ENCODE measurements at places on chromosomes 3 and 15.

DNA sequence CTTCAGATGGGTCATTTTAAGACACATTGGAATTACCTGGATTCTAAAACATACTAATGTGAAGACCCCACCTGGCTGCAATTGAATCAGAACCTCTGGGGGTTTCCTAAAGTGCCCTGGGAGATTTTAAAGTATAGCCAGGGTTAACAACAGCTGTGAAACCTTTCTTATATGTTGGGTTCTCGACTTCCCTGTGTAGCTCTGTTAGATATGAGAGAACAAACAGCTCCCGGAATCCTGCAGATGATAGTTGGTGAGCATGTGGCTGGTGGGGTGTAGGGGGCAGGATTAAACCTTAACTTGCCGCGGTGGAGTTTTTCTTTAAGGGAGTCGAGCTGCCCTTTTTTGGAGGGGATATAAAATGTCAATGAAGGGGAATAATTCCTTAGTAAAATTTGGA is 12.1 kb downstream of the PLCL2 start:
- DNase-seq = no peak

GRCh38 chr3:169965562-169966427 is 812 bp upstream of the SEC62 start:
- DNase-seq = no peak

GRCh38 chr15:88906130-88906529 is 7.0 kb downstream of the MFGE8 start:
- DNase-seq = no peak

GRCh38 chr15:88653200-88654064 is 14.6 kb downstream of the ISG20 start:
- no peak for DNase-seq

DNA sequence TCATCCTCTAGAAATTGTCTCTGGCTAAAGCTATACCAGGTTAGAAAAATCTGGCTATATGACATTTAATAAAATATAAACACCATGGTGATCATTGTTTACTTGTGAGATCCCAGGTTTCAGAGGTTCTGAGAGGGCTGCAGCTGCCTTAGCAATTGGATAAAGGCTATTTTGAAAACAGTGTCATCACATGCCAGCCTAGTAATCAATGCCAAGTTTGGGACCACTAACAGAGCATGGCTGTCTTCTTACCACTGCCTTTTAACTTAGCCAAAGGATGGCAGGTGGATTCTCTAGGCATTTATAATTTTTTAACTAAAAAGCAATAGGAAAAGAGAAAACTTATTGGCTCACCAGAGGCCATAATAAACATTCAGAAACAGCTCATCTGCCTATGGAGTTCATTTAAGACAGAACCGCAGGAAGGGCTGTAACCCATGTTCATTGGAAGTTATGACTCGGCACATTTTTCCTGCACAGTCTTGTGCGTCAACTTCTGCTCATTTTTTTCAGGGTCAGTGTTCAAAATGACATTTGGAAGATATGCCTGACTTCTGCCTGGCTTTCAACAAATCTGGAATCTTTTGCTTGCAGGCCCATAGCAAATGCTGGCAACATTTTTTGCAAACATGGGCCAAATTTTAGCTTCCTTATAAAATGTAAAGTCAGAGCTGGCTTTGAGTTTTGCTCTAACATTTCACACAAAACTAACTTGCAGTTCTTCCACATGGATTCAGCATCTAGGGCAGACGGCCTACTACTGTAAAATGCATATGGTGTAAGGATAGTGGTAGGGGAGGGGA is 476.0 kb upstream of the TBL1XR1 start:
- no peak for DNase-seq

- no peak for DNase-seq
Measured at GRCh38 chr3:15387171-15387581, 40.2 kb downstream of the METTL6 start.

GRCh38 chr3:168864107-168865021 is 768.6 kb upstream of the GOLIM4 start:
- DNase-seq = no peak

DNA sequence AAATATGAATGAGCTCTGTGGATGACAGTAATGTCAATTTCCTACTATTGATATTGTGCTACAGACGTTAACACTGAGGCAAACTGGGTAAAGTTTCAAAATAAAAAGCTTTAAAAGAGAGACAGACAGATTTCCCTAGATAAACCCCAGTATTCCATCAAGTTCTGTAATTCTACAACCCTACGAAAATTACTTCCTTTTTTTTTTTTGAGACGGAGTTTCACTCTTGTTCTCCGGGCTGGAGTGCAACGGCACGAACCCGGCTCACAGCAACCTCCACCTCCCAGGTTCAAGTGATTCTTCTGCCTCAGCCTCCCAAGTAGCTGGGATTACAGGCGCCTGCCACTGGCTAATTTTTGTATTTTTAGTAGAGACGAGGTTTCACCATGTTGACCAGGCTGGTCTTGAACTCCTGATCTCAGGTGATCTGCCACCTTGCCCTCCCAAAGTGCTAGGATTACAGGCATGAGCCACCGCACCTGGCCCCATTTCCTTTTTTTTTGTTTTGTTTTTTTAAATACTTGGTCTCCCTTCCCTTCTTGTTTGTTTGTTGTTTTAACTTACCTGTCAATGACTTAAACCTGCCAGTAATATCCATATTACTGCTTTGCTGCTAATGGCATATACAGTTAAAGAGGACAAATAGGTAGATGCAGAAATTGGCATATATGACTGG is 57.2 kb downstream of the CBLB start:
- DNase-seq = no peak

GRCh38 chr3:140338916-140339315 is 338.9 kb upstream of the TRIM42 start:
- no peak for DNase-seq

DNA sequence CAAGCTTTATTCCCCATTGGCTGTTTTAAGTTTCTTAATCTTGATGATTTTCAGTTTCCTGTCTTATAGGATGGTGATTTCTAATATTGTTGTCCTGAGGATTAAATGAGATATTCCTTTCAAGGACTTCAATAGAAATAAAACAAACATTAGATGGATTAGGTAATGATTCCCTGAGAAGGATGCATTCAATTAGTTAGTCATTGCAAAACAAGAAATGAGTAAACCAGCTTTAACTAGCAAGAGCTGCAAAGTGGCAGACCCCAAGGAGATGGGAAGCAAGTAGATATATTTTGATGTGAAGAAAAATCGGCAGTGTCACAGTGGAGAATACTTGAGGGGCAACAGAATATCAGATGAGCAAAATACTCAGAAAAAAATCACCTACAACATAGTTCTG is 849.1 kb downstream of the TUSC7 start:
- no peak for DNase-seq

DNA sequence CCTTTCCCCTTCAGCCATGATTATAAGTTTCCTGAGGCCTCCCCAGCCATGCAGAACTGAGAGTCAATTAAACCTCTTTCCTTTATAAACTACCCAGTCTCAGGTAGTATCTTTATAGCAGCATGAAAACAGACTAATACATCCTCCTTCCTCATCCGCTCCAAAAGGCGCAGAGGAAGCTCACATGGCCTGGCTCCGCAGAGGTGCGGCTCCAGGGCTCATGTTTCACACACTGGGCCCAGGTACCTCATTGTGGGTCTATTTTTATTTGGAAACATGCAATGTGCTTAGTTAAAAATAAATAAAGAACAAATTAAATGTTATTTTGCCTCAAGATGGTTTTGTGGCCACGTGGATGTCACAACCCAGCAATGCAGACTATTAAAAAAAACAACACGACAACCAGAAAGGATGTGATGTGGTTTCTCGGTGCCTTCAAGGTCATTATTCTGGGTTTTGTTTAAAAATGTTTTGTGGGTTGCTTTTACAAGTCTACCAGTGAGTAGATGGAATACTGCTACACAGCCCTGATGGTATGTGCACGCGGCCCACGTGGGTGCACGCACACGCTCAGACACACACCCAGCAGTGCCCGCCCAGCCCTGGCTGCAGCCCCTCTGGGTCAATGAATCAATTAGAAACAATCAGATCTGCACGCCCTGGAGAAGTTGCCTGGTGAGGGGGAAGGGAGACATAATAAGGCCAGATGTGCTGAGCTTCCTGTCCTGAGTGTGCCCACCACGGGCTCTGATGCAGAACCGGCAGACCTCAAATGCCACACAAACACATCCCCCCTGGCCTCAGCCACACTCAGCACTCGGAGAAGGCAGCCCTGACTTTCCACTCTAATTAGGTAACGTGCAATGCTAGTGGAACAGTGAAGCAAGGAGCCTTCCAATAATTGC is 140.1 kb downstream of the ADAMTS17 start:
- DNase-seq = no peak

- DNase-seq = no peak
Measured at GRCh38 chr3:143266511-143266910, 146.9 kb downstream of the CHST2 start.

DNA sequence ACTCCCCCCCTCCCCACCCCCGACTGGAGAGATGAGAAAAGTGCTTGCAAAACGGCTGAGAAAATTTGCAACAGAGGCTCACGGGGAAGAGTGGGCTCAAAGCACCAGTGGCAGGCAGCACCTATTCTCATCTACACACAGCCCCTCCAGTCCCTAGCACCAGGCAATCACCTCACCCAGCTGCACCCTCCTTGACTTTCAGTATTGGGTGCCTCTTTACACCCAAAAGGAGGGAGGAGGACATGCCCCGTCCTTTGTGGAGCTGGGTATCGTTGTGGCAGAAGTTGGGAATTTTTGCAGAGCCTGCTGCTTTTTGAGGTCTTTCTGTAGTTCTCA is 182.8 kb upstream of the TOPAZ1 start:
- no peak for DNase-seq

- DNase-seq = no peak
Measured at GRCh38 chr3:183812761-183813445, 12.5 kb downstream of the MAP6D1 start.

- no peak for DNase-seq
Measured at GRCh38 chr3:77868725-77869124, 828.8 kb downstream of the ROBO2 start.

DNA sequence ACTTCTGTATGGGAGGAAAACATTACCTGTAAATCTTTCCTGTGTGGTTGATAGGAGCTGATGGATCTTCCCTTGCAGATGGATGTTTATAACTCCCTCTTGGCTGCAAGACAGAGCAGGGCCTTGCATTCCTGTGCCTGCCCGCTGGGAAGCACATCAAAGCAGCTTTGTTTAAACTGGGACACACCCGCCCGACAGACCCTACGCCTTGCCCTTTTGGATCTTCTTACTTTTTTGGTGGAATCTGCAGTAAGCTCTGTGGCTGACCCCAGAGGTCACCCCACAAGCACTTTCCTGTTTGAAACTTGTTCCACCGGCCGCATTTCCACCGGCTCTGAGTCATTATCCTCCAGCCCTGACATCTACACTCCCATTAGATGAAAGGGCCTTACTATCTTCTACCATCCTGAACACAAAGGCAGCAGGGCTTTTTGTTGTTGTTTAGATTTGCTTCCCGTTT is 244.1 kb upstream of the STT3B start:
- DNase-seq = no peak

DNA sequence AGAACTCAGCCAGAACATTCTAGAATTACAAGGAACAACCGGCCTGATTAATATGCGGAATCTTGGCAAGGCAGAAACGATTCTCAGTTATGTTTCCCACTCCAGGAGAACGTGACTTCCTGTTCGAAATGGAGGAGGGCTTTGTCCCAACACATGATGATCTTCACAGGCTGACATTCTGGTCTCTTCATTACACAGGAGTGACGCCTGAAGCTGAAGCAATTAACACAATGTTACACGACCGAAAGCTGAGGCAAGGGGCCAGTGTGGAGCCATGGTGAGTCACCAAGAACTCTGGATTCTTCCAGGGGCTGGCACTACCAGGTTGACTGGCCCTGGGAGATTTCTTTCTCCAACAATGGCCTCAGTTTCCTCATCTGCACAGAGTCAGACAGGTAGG is 40.9 kb downstream of the RFTN1 start:
- no peak for DNase-seq

All from T-helper 9 cell (primary cell).